ENCODE measurements at places on chromosomes 2 and 18. TPM values are rescaled to one million over a fixed set of nuclear protein-coding genes. Genes with fewer than 3 reads are reported as not detected.

IL36A gene
- total RNA-seq = not detected

NYAP2 gene
- not detected for total RNA-seq

OXER1 gene
- total RNA-seq = not detected

KLHL30 gene
- not detected for total RNA-seq

TMEM247 gene
- total RNA-seq = not detected

All from activated naive CD4-positive, alpha-beta T cell treated with anti-CD3 and anti-CD28 coated beads for 36 hours (primary cell).